CD4-positive, alpha-beta T cell treated with Interleukin-15 for 4 hours (primary cell): ENCODE measurements at places on chromosomes 7 and 10.

GRCh38 chr7:55361560-55361959 lies 3.6 kb upstream of the LANCL2 start:
- DNase-seq = no peak

DNA sequence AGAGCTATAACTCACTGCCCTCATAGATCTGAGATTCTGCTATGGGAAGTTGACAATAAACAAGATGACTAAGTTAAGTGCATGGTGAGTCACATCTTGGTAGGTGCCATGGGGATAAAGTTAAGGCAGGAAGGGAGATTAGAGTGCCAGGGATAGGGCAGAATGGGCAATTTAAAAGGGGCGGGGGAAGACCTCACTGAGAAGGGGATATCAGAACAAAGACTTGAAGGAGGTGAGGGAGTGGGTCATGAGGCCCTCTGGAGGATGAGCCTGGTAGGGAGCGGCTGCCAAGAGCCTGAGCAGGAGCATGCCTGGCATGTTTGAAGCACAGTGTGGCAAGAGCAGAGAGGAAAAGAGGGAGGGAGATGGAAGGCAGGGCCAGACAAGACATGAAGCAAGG lies 34.8 kb upstream of the INMT start:
- DNase-seq = no peak

GRCh38 chr10:117373823-117374505 lies 1.3 kb downstream of the PDZD8 start:
- DNase-seq = peak; percentile 40

- DNase-seq = no peak
These were observed 2.9 kb upstream of the MTPN start for GRCh38 chr7:135980012-135980551.

DNA sequence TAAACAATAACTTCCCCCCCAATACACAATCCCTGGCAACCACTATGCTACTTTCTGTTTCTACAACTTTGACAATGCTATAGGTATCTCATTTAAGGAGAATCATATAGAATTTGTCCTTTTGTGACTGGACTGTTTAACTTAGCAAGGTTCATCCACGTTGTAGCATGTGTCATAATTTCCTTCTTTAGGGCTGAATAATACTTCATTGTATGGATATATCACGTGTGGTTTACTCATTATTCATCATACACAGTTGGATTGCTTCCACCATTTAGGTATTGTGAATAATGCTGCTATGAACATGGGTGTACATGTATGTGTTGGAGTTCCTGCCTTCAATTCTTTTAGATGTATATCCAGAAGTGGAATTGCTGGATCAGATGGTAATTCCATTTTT lies 111.0 kb downstream of the LMBR1 start:
- no peak for DNase-seq
